ENCODE measurements at places on chromosomes 16 and 17.

DNA sequence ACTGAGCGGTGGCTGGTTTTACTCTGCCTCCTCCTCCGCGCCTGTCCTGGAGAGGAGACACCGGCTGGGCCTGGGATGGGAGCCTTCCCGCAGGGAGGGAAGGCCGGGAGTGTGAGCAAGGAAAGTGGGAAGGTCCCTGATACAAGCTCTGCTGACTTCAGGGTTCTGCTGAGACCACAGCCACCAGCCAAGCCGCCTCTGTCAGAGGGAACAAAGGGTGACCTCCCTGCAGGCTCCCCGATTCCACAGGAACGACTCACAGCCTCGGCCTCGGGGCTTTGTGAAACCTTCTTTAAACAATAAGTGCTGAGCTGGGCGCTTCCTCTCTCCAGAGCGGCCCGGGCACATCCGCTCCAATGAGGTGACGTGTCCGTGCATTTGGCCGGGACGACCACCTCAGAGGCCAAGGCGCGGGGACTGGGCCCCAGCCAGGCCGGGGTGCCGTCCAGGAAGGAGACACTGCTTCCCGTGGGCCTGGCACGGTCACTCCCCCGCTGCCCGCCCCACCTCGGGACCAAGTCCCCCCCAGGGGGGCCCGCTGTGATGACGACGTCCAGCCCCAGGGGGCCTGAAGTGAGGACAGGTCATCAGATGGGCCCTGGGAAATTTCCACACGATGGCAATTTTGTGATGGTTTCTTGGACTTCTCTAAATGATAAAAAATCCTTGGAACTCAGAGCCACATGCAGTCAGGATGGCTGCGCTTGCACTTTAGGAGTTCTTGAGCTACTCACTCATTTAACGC is 11.8 kb upstream of the CIBAR2 start:
- no peak for DNase-seq

DNA sequence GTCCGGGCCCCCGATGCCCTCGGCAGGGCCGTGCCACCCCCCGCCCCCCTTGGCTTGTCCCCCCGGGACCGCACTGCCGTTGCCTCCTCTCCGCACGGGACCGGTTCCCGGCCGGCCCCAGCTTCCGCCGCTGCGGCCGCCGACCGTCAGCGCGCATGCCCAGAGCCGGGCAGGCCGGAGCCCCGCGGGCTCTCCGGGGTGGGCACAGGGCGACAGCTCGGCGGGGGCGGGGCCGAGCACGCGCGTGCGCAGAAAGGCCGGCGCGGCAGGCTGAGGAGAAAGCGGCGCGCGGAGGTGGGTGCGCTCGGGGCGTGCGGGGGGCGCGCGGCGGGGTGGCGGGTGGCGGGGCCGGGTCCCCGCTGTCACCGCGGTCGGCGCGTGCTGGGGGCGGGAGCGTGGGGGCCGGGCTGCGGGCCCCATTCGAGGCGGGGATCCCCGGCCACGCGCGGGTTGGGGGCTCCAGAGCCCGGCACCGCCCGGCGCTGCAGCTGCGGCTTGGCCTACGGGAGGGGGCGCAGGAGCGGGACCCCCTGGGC is at the start of gene TBC1D24:
Gene TBC1D24 (plus strand): TSS at position 251 of the 536 bp plus-strand sequence. CDS start 21,022 bp downstream, outside the sequence.
- DNase-seq = peak; percentile 82

- no peak for DNase-seq
These were observed 58.7 kb downstream of the SOCS3 start for GRCh38 chr17:78300962-78301820.

- no peak for DNase-seq
These were observed 20.2 kb downstream of the ZNF778 start for GRCh38 chr16:89237733-89238132.

- no peak for DNase-seq
These were observed 148.3 kb downstream of the ASIC2 start for GRCh38 chr17:33144837-33145236.

- no peak for DNase-seq
These were observed 154.0 kb downstream of the ZNF423 start for GRCh38 chr16:49701789-49702494.

DNA sequence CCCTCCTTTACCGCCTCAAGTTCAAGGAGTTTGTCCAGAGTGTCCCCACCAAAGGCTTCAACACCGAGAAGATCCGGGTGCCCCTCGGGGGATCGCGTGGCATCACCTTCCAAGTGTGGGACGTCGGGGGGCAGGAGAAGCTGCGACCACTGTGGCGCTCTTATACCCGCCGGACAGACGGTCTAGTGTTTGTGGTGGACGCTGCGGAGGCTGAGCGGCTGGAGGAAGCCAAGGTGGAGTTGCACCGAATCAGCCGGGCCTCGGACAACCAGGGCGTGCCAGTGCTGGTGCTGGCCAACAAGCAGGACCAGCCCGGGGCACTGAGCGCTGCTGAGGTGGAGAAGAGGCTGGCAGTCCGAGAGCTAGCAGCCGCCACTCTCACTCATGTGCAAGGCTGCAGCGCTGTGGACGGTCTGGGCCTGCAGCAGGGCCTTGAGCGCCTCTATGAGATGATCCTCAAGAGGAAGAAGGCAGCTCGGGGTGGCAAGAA is 1.1 kb downstream of the ARL4D start:
- no peak for DNase-seq

DNA sequence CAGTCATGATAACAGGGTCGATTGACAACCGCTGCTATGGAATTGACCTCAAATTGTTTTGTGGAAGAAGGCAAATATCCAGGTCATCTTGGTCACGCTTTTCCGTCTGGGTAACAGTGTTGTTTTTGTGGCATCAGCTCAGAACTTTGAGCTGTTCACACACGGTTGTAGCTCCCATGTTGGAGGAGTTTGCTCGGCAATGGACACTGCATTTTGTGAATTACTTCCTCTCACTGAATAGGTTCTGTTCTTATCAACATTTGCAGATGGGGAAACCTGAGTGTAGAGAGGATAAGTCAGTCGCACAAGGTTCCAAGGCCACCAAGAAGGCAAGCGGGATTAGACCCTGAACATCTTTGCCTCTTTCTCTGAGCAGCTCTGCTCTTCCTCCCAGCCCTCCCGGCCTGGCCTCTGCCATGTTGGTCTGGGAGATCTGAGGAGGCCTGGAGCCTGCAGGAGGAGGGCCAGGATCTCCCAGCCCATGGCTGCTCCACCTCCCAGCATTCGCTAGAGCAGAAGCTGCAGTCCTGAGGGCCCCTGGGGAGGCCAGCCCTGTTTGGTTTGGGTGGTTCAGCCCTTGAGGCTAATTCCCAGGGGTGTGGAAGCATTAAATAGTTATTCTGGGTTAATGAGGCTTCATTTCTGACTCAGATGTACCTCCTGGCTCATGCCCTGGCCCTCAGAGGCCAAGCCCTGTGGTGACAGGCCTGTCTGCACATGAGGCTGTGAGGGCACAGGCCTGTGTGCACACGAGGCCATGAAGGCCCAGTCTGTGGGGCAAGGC is 154.1 kb upstream of the PLCG2 start:
- no peak for DNase-seq

- no peak for DNase-seq
These were observed 81.6 kb upstream of the ZNF750 start for GRCh38 chr17:82921426-82921825.

DNA sequence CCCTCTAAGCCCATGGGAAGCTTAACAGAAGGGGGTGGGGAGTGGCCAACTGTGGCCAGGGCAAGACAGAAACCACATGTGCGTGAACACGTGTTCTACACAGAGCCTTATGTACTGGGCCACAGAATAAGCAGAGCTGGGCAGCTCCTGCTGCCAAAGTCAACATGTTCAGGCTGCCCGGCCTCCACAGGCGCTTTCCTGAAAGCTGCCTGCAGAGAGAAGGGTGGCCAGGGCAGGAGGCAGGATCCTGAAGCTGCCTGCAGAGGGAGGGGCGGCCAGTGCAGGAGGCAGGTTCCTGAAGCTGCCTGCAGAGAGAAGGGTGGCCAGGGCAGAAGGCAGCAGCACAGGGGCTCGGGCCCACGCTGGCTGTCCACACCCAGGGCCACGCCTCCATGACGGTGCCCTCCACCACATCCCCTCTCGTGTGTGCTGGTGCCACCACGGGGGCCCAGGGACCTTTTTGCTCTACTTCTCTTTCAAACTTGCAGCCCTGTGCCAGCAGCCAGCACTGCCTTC is 79.5 kb downstream of the ANKRD11 start:
- no peak for DNase-seq

- DNase-seq = no peak
These were observed 6.5 kb upstream of the HOXB13 start for GRCh38 chr17:48735062-48735351.

DNA sequence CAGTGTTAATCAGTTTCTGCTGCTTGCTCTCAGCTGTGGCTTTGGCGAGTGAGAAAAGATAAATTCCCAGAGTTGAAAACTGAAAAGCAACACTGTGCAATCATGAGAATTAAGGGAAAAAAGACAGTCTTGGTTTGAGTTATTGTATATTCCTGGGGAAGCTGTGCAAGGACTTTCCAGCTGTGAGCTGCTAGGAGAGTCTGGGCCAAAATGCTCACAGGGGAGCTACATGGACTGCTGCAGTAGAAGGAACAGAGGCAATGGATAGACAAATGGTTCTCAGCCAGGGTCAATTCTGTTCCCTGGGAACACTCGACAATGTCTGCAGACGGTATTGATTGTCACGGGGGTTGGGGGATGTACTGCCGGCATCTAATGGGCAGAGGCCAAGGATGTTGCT is 102.0 kb upstream of the ADAMTS18 start:
- no peak for DNase-seq

DNA sequence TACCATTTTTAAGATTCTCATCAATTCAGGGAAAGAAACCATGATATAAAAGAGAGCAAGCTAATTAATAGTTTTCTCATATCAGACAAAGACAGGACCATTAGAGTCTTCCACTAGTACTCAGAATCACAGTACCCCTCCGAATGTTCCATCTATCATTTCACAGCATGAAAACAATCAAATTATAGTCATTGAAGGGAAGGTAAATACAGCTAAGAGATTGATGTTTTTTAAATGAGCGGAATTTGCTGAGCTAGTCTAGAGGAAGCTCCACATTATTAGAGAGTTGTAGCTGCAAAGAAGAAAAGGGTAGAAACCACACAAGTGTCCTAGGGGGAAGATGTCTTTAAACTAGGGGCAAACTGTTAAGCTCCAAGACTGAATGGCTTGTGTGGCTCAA is 808.9 kb downstream of the CDH11 start:
- DNase-seq = no peak

DNA sequence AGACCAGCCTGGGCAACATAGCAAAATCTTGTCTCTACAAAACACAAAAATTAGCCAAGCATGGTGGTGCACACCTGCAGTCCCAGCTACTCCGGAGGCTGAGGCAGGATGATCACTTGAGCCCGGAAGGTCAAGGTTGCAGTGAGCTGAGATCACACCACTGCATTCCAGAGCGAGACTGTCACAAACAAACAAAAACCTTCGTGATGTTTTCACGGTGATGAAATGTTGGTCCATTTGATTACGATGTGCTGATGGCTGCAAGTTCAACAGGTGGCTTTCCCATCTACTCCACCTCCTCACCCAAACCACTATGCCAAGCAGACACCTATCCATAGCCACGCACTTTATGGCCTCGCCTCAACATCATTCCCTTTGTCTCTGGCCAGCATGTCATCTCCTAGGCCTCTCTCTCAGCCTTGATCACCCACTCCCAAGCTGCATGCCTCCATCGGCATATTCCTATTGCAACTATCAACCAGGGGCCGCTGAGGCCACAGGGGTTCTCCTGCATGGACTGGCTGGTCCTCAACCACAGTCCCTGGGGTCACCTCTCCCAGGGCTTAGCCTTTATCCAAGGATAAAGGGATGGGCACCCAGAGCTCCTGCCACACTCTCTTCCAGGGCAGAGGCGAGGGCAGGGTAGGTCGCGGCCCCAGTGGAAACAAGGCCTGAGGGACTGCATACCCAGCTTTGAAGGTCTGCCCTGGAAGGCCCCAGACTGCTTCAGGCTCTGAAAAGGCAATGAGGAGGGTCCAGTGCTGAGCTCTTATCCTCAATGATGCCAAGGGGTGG is 17.1 kb upstream of the ALOX15B start:
- DNase-seq = no peak

DNA sequence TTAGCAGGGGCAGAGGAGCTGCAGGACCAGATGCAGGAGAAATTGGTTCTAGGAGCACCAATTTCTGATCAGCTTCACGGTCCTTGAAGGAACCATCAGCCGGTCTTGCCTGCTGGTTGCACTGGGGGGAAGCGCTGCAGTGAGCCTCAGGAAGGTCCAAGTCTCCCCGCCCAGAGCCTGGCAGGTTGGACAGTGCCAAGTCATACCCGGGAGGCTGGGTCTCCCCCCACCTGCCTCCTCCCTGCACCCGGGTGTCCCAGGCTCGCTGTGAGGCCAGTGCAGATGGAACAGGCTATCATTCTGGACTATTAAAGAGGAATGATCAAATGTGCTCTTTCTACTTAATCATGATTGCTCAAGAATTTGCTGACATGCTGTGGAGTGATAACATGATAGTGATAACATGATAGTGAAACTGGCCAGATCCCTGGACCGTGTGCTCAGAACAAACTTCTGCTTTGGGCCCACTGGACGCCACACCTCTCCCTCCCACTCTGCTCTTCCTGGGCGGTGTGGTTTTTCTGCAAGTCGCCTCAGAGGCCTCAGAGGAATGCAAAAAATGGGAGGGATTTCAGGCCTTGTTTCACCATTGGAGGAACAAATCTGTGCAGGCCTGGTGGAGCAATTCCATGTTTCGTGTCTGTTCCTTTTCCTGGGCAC is 236.0 kb downstream of the IRF8 start:
- DNase-seq = no peak

DNA sequence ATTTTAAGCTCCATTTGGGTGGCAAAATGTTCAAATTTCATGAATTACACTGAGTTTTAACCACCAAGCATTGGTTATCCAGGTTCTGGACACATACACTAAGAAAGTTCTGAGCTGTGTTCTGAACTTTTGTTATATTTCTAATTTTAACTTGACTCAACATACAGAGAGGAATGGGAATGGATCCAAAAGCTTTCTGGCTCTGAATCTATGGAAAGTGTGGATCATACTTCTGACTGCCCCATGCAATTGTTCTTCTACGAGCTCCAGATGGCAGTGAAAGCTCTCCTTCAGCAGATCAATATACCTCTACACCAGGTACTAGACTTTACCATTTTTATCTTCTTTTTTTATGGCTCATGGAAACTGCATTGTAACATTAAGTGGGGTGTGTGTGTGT is 113.0 kb upstream of the NOG start:
- DNase-seq = no peak

- no peak for DNase-seq
These were observed 29.6 kb upstream of the FOXK2 start for GRCh38 chr17:82489851-82490511.

- no peak for DNase-seq
These were observed 750.7 kb downstream of the KCNJ18 start for GRCh38 chr17:22443061-22443460.

DNA sequence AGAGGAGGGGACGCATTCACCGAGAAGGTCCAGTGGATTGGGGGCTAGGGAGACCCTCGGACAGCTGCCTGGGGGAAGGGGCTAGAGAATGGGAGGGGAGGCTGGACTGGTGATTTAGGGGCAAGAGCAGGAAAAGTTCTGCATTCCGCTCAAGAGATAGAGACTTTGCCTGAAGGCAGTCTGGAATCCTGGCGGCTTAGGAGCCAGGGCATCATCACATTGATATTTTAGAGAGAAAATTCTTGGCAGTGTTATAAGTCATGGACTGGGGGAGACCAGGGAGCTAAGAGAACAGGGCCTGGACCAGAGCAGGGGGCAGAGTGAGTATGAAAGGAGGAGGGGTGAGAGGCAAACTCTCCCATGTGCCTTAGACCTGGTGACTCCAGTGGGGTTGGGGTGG is 35.8 kb downstream of the MSI2 start:
- no peak for DNase-seq

GRCh38 chr17:59510611-59511010 is 54.8 kb upstream of the DHX40 start:
- no peak for DNase-seq

GRCh38 chr16:17278988-17279387 is 191.8 kb downstream of the XYLT1 start:
- no peak for DNase-seq

All from stimulated activated CD4-positive, alpha-beta T cell treated with anti-CD3 and anti-CD28 coated beads, Interleukin-1b, Interleukin-23, amount 100 ng/mL, for 24 hours (primary cell).